ENCODE measurements at places on chromosomes 3 and 15.

DNA sequence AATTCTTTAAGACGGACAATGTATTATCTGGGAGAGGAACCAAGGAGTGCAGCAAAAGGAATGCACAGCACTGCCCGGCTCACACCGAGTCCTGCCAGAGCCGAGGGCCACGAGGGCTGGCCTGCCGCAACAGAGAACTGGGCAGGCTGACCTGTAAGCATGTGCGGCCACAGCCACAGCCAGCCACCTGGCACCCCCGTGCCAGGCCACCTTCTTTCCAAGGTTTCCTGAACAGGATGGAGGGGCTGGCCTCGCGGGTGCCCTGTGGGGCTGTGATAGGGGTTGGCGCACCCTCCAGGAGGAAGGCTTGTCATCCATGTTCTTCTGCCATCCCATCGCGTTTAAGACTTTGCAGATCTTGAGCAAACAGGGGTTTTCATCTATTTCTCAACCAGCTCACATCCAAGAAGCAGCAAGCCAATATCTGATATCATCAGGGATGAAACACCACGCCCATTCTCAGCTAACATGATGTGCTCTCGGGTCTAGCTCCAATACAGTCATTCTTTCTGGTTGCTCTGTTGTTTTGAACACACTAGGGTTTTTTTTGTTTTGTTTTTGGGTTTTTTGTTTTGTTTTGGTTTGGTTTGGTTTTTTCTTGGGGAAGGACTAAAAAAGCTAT is 10.2 kb downstream of the CA12 start:
- DNase-seq: no peak

- no peak for DNase-seq
These were observed 15.4 kb downstream of the SLC22A14 start for GRCh38 chr3:38297537-38297936.

- no peak for DNase-seq
These were observed 72.0 kb upstream of the IQSEC1 start for GRCh38 chr3:13145131-13145825.

DNA sequence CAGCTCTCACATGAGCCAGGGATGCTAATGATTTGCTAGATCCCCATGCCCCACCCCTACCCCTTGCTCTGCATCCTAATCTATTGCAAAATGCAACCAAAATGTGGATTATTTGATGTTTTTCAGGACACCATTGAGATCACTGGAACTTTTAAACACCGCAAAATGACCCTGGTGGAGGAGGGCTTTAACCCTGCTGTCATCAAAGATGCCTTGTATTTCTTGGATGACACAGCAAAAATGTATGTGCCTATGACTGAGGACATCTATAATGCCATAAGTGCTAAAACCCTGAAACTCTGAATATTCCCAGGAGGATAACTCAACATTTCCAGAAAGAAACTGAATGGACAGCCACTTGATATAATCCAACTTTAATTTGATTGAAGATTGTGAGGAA is 29.7 kb downstream of the HDC start:
- no peak for DNase-seq

DNA sequence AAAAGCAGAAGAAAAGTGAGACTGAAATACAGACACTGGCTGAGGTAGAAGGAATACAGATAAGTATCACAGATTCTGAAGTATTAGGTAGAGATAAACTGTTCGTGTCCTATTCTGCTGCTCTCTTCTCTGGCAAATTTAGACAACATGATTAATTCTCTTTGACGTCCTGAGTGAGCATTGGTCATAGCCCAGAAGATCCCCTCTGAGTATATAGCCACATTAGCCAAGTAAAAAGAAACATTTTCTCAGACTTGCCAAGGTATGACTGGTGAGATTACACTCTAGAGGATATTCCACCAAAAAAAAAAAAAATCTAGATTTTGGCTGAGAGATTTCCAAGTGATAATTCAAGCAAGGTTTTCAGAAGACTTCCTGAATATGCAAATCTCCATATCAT is 111.4 kb upstream of the ALCAM start:
- no peak for DNase-seq

DNA sequence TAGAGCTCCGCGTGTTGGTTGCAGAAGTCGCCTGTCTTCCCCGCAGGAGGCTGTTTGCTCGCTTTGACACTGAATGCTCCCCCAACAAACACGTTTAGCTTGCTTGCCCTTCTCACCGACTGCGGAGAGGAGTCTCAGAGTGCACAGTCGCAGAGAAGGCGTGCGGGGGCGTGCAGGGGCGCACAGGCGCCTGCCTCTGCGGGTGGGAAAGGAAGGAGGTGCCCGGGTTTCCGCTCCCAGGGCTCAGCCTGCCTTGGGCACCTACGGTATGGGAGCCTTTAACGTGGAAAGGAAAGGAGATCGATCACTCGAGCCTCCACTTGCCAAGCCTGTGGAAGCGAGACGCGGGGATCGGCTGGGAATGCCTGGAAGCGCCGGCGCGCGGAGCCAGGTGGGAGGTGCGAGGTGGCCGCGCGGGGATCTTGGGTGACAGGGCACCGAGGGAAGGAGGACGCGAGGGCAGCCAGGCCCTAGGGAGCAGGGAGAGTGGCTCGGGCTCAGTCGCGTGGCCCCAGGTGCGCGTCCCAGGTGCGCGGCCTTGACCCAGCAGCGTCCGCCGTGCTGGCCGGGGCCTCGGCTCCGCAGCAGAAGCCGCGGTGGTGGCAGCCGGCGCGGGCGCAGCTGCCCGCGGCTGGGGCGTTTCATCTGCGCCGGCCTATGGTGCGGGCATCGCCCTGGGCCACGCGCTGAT is at the start of gene FAN1:
Gene FAN1 (plus strand): TSS at position 419 of the 691 bp plus-strand sequence. CDS start 749 bp downstream, outside the sequence.
- peak; percentile 76 for DNase-seq

DNA sequence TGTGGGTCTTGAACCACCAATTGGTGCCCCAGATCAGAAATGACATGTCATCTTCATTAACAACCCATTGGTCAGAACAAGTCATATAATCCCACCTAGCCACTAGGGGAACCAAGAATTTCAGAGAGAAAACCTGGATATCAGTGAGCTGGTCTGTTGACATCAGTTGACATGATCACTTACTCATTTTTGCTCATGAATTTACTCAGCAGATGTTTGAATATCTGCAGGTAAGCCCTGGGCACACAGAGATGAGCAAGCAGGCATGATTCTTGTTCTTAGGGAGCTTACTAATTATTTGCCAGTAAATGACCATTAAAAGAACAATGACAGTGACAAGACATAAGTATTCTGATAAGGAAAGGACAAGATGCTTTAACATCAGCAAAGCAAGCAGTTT is 64.3 kb upstream of the PLCL2 start:
- DNase-seq: no peak

GRCh38 chr3:122063908-122064307 is 8.7 kb downstream of the CD86 start:
- DNase-seq: no peak

DNA sequence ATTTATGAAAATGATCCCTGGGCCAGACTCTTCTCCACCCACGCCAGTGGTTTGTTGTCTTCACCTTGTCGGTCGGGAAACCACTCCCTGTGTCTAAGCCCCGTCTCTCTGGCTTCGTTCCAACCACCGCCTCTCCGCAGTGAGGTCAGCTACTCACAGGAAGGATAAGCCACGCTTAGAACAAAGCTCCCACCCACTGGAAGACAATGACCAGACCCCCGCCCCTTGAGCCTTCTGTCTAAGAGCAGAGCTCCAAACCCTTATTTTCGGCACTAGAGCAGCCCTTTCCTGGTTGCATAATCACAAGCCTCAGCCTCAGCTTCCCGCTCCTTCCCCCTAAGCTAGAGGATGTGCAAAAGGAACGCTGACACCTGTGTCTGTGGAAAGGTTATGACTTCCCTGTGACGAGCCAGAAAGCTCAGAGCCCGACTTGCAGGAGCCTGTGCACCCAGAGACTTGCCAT is 114.9 kb upstream of the MEF2A start:
- peak; percentile 72 for DNase-seq

GRCh38 chr3:117726776-117727175 is 1017.2 kb downstream of the TUSC7 start:
- DNase-seq: no peak

GRCh38 chr15:44193651-44194322 is 1.3 kb downstream of the FRMD5 start:
- DNase-seq: no peak

GRCh38 chr3:130991126-130991525 is 35.5 kb downstream of the ASTE1 start:
- DNase-seq: no peak

DNA sequence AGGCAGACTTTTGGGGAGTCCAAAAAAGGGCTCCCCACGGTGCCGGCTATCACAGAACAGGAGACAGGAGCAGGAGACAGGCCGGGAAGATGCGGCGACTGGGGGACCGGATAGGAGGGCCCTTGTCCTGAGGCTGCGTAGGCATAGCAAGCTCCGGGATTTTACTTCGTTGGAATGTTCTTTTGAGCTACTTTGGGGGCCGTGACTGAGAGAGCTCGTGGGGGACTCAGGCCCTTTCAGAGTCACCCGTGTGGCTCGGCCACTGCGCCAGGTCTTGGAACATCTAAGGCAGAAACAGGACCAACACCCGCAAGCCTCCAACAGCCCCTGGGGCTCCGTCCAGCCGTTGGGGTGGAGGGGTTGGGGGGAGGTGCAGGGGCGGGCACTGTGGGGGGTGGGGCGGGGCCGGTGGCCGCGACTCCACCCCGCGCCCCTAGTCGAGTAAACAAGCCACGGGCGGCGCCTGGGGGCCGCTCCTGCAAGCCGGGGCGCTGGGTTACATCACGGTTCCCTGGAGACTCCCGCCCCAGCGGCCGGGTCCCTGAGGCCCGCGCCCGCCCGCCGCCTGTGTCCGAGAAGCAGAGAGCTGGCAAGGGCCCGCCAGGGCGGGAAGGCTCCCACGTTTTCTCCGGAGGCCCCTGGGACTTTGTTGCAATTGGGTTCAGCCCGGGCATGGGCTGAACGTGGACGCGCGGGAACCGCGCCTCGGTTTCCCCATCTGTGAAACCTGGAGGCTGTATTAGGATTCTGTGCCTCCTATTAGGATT is 23.3 kb upstream of the C15orf39 start:
- DNase-seq: no peak

GRCh38 chr3:11784971-11785377 is 61.7 kb downstream of the TAMM41 start:
- DNase-seq: peak; percentile 28

- no peak for DNase-seq
These were observed 23.8 kb upstream of the ZNF148 start for GRCh38 chr3:125398952-125399351.

DNA sequence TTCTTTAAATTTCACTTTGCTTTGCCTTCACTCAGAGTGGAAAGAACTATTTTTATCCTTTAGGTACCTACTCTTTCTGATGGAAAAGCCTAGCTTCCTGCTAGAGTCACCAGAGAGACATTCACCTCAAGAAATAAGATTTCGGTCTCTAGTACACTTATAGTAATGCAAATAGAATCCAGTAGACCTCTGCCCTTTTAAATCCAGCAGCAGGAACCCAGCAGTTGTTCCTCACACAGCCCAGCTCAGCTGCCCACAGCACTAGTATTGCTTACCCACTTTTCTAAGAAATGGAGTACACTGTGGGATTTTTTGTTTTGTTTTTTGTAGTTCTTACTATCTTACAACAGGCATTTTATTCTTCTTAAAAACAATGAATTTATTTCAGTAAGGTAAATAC is 497.0 kb upstream of the CCDC54 start:
- DNase-seq: no peak

GRCh38 chr15:78052001-78052401 is 25.5 kb downstream of the TBC1D2B start:
- no peak for DNase-seq

- DNase-seq: no peak
These were observed 3.4 kb downstream of the PDZRN3 start for GRCh38 chr3:73621388-73621787.

- peak; percentile 33 for DNase-seq
These were observed 49.2 kb downstream of the SLC41A3 start for GRCh38 chr3:126034481-126035361.

DNA sequence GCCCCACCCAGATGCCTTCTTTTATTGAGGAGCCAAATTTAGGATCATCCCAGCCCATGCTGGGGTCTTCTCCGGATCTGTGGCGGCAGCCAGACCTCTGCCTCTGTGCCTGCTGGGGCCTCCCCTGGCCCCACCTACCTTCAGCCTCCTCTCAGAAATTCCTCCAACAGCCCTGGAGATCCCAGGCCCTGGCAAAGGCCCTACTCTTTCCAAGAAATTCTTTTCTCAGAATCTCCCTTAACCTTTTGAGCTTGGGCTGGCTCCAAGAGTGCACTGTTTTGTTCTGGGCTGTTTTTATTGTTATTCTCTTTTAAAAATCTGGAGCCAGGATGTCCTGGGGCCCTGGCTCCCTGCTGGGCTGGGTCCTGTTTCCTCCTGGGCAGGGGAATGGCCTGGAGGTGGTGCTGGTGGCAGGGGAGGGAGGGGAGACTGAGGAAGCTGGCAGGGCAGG is 57.8 kb downstream of the GRIP2 start:
- DNase-seq: no peak

DNA sequence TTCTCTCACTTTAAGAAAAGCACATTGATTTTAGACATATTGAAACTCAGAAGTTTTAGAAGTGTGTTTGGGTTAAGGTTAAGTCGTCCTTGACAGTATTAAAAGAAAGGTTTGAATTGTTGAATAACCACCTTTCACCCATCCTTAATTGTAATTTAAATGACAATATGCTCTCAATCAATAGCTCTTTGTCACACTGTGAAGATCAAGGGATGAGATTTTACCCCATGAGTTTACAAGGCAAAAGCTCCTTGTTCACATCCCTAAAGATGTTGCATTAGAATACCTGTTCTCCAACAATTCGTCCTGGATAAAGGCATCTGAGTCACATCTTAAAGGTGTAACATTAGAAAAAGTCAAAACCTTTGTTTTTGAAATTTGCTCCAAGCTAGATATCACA is 220.4 kb upstream of the MDFIC2 start:
- DNase-seq: no peak

GRCh38 chr15:95897651-95898050 is 432.8 kb upstream of the NR2F2 start:
- no peak for DNase-seq

DNA sequence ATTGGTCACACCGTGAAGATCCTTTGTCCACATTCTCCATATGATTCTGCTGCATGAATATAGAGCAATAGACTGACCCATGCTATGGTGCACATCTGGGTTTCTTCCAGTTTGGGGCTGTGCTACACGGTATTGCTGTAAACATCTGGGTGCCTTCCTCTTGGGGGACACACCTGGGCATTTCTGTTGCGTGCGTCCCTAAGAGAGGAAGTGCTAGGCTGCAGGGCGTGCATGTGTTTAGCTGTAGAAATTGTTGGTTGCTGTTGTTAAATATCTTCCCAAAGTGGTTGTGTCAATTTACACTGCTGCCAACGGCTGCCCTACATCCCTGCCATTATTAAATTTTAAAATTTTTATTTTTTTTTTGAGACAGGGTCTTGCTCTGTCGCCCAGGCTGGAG is 52.4 kb downstream of the NUP210 start:
- no peak for DNase-seq

GRCh38 chr3:105353485-105354161 is 13.1 kb upstream of the ALCAM start:
- no peak for DNase-seq

DNA sequence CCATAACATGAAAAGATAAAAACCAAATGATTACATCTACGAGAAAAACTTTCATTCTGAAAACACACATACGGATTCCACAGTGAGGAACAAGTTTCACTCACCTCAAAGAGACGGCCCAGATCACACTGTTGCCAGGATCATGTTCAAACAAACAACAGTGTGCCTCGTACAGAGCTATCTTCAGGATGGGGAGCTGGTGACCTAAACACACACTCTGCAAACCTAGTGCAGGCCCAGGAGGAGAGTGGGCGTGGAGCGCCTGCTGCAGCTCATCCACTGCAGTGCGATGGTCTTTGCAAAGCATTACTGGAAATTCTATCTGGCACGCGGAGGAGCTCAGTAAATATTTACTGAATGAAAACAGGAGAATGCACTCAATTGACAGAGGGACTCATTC is 38.5 kb downstream of the TAMM41 start:
- no peak for DNase-seq
